ENCODE measurements at places on chromosomes 12 and 14. TPM values are rescaled to one million over a fixed set of nuclear protein-coding genes. Genes with fewer than 3 reads are reported as not detected.

DNA sequence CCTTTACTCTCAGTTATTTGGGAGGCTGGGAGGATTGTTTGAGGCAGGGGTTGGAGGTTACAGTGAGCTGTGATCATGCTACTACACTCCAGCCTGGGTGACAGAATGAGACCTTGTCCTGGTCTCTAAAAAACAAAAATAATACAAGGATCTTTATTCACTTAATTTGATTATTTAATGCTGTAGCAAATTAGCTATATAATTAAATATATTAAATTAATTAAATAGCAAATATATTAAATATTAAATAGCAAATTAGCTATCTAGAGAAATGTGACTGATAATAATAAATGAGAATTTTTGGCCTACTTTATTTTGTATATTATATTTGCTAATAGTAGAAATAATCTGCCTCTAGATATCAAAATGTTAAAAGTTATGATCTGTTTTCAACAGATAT, 298.8 kb upstream of the NAV3 start:
- H3K27me3 ChIP-seq, result no peaks in the 10 kb centered on the region
- no peak overlapping the region for H3K27ac ChIP-seq
- H3K4me3 ChIP-seq, result no peak overlapping the region
- no peaks in the 10 kb centered on the region for H3K36me3 ChIP-seq

GRCh38 chr12:2046957-2047356, 5.8 kb upstream of the CACNA1C start:
- H3K4me3 ChIP-seq, result no peak overlapping the region
- H3K27ac ChIP-seq, result no peak overlapping the region
- no peaks in the 10 kb centered on the region for H3K36me3 ChIP-seq
- peaks cover 19% of the 10 kb centered on the region for H3K27me3 ChIP-seq
- no peaks in the 10 kb centered on the region for H3K4me1 ChIP-seq
- no peak for DNase-seq

GRCh38 chr14:89325299-89325883, 91.6 kb downstream of the FOXN3 start:
- H3K4me1 ChIP-seq, result no peaks in the 10 kb centered on the region
- H3K27ac ChIP-seq, result no peak overlapping the region
- no peaks in the 10 kb centered on the region for H3K27me3 ChIP-seq
- DNase-seq, result no peak
- no peak overlapping the region for H3K4me3 ChIP-seq
- H3K36me3 ChIP-seq, result no peaks in the 10 kb centered on the region

FICD gene
- 6.1 TPM for total RNA-seq

KCNC2 gene
- total RNA-seq, result not detected
